Fibroblast of skin of abdomen (primary cell): ENCODE measurements at places on chromosomes 5 and 9.

GRCh38 chr9:112496074-112496722 lies 9.6 kb downstream of the KIAA1958 start:
- no peak for DNase-seq

- no peak for DNase-seq
Observed at GRCh38 chr5:138229387-138229786, 16.3 kb upstream of the CDC23 start.

GRCh38 chr5:153542536-153542935 lies 52.1 kb downstream of the GRIA1 start:
- DNase-seq: peak; percentile 57

- no peak for DNase-seq
Observed at GRCh38 chr9:129486756-129487657, 133.9 kb downstream of the C9orf50 start.

- no peak for DNase-seq
Observed at GRCh38 chr5:133330956-133331355, 279.1 kb downstream of the HSPA4 start.

DNA sequence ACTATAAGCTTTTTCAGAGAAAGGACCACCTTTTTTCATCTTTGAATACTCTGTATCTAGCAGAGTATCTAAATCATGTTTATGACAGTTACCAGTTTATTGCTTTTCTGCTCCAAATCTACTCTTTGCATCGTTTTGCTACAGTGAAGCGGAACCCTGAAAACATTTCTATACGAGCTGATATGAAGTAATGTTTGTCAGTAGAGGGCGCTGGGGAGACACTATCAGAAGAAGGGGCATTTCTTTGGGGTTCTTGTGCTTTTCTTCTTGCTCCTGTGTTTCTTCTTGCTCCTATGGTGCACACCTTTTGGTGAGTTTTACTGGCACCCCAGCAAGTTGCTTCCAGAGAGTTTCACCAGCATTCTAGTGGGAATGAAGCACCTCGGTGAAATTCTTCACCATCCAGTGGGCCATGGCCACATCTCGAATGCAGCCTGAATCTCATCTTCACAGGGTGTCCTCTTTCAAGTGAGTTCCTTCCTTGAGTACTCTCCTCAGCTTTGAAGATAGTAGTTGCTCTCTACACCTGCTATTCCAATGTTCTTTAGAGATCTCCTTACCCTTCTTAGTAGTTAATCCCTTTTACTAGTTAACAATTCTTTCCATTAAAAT lies 98.4 kb downstream of the FGF1 start:
- peak; percentile 45 for DNase-seq

DNA sequence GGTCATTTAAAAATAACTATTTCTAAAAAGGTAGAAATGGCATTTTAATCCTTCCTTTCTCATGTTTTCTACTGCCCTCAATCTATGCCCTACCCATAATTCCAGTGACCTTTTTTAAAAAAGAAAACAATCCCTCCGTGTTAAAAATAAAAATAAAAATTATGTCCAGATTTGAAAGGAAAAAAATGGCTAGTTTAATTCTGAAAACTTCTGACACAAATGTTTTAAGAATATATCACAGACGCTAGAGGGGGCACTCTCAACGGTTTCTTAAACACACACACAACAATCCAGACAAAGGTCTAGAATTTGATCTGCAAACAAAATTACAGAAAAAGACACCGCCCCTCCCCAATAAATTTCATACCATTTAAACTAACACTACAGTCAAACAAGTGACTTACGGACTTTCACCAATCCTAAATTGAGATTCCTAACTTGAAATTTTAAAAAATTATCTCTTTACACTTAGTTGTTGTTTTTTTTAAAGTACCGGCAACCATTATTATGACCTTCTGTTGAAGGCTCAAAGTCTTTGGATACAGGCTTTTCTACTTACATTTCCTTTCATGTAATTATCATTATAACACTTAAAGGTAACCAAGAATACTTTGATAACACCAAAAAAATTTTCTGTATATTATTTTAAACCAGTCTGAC lies 38.2 kb downstream of the CLINT1 start:
- DNase-seq: peak; percentile 40

DNA sequence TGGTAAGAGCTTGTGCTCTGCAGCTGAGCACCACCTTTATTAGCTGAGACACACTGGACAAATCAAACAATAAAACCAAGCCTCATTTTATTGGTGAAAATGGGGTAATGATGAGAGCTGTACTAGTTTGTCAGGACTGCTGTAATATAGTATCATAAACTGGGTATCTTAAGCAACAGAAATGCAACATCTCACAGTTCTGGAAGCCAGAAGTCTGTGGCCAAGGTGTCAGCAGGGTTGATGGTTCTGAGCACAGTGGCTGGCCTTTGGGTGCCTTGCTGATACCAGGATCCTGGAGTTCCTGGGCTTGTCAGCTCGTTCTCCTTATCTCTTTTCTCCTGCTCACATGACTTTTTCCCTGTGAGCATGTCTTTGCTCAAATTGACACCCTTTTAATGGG lies 513.1 kb downstream of the IRX1 start:
- no peak for DNase-seq

GRCh38 chr9:5787759-5788302 lies 45.1 kb downstream of the ERMP1 start:
- DNase-seq: no peak

- DNase-seq: no peak
Observed at GRCh38 chr9:127953768-127954505, 16.3 kb upstream of the DPM2 start.

DNA sequence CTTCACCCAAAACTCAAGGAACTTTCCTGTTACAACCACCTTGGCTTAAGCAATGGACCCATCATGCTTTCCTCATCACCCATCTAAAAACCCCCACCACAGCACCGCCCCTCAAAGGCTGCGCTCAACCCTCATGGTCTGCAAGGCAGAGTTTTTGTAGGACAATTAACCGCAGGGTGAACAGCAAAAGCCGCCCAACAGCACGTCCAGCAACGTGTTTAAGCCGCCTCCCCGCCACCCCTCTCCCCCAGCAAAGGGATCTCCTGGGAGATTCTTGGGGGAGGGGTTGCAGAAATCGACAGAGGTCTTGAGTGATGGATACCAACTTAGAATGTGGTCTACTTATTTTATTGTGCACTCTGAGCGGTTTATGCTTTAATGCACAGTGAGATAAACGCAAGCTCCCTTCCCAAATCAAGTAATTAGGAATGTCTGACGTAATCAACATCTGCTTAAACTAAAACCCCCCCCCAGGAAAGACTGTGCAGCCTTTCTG lies 1.9 kb downstream of the ROR2 start:
- peak; percentile 48 for DNase-seq

- DNase-seq: no peak
Observed at GRCh38 chr5:10332301-10332700, 21.2 kb upstream of the MARCHF6 start.

DNA sequence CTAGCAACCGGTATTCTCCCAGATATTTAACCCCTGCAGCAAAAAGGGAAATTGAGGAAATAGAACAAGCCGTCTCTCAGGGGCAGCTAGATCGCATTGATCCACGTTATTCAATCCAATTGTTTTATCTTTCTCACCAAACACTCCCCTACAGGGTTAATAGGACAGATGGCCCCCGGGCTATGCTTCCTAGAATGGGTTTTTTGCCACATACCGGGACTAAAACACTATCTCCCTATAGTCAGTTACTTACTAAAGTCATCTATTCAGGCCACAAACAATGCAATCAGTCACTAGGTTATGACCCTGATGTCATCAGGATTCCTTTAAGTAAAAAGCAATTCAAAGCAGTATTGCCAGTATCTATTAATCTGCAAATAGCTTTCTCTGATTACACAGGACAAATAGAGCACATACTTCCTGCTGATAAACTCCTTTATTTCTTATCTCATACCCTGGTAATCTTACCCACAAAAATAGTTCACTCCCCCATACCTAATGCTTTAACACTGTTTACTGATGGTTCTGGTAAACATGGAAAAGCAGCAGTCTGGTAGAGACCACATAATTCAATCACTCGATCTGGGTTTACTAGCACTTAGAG lies 159.0 kb downstream of the CPLANE1 start:
- DNase-seq: no peak

GRCh38 chr5:112787261-112787660 lies 49.6 kb downstream of the APC start:
- no peak for DNase-seq

DNA sequence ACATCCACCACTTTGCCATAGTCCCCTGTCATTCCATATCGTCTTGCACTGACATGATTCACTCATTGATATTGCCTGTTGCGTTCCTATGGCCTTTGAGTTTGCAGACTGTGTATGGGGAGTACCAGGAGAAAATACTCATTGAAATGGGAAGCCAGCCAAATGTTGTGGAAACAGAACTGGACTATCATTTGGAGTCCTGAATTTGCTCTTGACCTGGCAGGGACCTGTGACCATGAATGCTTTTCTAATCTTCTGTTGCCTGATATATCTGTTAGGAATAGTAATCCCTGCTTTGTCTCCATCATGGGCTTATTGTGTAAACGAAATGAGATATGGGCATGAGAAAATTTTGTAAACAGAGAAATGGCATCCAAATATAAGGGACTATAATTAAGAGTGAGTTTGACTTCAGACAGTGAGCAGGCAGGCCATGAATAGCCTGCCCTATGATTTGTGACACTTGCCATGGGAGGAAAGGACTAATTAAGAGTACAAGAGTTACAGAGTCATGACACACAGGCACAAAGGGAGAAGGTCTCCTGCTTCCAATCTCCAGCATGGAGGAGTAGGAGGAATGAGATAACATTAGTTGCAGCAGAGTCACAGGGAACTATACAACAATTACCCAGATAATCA lies 572.9 kb upstream of the SGCD start:
- no peak for DNase-seq

- DNase-seq: no peak
Observed at GRCh38 chr5:76291305-76292077, 111.6 kb upstream of the IQGAP2 start.

DNA sequence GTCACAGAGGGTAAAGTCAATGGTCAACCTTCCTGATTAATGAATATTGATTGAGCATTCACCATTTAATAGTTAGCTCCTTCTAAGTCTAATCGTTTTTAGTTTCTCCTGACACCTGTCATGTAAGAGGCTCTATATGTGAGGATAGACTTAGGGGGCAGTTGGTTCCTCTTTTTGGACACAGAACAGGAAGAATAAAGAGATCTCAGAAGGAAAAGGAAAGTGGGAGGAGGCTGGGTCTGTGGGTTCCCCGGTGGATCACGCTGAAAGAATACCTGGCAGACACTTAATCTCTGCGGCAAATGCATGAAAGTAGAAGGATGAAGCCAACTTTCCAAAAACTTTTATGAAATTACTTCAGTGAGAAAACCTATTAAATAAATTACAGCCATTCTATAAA lies 98.4 kb downstream of the PDE4D start:
- no peak for DNase-seq

- DNase-seq: no peak
Observed at GRCh38 chr5:40082313-40082712, 597.4 kb upstream of the PTGER4 start.

DNA sequence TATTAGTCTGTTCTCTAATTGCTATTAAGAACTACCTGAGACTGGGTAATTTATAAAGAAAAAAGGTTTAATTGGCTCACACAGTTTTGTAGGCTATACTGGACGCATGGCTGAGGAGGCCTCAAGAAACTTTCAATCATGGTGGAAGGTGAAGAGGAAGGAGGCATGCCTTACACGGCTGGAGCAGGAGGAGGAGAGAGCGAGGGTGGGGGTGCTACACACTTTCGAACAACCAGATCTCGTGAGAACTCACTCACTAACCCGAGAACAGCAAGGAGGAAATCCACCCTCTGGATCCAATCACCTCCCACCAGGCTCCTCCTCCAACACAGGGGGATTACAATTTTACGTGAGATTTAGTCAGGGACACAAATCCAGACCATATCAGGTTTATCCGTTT lies 90.0 kb downstream of the RMI1 start:
- DNase-seq: no peak

GRCh38 chr5:15550502-15551112 lies 50.6 kb downstream of the FBXL7 start:
- DNase-seq: peak; percentile 15

DNA sequence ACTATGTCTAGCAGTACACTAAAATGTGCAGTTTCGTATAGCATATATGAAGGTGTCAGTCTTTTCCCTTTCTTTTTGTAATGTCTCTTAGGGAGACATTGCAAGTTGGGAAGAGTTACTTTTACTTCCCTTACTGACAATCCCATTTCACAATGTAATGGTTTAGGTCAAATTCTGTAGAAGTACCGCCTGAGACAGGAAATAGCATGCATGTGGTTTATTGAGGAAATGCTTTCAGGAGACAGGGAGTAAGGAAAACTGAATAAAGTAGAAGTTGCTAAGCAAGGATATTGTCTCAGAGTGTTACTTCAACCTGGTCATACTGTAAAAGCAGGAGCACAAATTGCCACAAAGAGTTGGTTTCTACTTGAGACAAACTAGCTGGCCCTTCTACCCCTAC lies 32.1 kb upstream of the MSANTD3 start:
- DNase-seq: peak; percentile 42

- peak; percentile 16 for DNase-seq
Observed at GRCh38 chr5:165130656-165131055, 1625.2 kb downstream of the MAT2B start.

GRCh38 chr5:176365351-176366231 lies at the start of gene ARL10:
Gene ARL10 (plus strand): TSS chr5:176365487. CDS start chr5:176365564, 77 bp downstream.
- DNase-seq: peak; percentile 78

- DNase-seq: no peak
Observed at GRCh38 chr5:154296525-154297159, 106.1 kb downstream of the GALNT10 start.

GRCh38 chr9:127263664-127264063 lies 910 bp upstream of the GARNL3 start:
- DNase-seq: no peak

GRCh38 chr5:142795251-142795650 lies 25.1 kb downstream of the ARHGAP26 start:
- DNase-seq: no peak

- DNase-seq: no peak
Observed at GRCh38 chr5:105536675-105537074, 1974.1 kb upstream of the NUDT12 start.

DNA sequence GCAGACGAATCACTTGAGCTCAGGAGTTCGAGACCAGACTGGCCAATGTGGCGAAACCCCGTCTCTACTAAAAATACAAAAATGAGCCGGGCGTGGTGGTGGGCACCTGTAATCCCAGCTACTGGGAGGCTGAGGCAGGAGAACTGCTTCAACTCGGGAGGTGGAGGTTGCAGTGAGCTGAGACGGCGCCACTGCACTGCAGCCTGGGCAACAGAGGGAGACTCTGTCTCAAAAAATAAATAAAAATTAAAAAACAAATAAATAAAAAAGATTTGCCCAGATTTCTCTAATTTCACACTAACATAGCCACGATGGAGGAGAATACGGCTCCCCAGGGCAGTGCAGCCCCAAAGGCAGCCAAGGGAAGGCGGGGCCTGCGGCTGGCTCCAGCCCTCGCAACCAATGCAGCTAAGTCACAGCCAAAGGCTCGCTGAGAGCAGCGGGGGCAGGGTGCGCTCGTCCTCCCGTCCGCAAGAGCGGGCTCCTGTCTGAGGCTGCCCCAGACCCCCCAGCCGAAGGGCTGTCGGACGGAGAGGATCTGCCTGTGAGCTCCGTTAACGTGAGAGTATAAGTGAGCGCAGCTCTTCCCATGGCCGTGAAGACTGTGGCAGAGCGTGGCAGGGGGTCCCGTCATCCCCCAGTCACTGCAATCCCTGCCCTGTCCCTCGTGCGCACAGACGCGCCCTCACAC lies 43.5 kb downstream of the SLC12A7 start:
- DNase-seq: no peak
